Activated CD8-positive, alpha-beta memory T cell treated with anti-CD3 and anti-CD28 coated beads for 24 hours (primary cell): ENCODE measurements at places on chromosomes 11 and 22.
A peak's percentile ranks its signal among the peaks of the same experiment; 100 is the strongest.

DNA sequence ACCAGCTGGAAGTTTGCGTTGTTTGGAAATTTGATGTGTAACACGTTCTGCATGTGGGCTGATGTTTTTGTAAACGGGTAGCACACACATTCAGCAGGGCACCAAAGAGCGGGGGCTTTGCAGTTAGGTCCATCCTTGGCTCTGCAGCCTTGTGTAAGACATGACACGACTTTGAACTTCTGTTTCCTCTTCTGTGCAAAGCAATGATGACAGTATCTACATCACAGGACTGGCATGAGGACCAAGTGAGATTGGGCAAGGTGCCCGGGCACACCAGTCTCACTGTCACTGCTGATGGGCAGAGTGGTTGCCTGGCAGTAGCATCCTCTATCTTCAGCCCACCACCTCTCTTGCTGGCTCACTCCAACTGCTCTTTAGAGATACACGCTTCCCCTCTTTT is 3.3 kb downstream of the TCN2 start:
- DNase-seq, result no peak

GRCh38 chr11:34809191-34810106 is 106.7 kb downstream of the APIP start:
- DNase-seq, result no peak

GRCh38 chr11:74025467-74026166 is 16.7 kb upstream of the UCP3 start:
- DNase-seq, result no peak

DNA sequence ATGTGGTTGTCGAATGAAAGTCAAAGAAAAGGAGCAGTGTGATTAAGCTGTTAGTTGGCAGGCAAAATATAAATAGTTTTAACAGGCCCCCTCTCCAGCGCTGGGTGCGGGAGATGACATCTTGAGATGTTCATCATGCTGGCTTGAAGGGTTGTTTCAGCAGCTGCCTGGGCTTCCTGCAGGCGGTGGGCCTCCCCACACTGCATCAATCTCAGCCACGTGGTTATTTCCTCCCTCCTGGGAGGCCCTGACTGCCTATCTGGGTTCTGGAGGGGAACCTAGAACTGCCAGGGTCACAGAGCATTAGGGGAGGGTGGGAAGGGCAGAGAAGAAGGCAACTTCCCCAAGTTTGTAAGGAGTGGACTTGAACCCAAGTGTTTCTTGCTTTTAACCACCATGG is 173.3 kb upstream of the SYT13 start:
- DNase-seq, result no peak

- DNase-seq, result no peak
These were observed 921.0 kb downstream of the KCNA4 start for GRCh38 chr11:29095821-29096220.

DNA sequence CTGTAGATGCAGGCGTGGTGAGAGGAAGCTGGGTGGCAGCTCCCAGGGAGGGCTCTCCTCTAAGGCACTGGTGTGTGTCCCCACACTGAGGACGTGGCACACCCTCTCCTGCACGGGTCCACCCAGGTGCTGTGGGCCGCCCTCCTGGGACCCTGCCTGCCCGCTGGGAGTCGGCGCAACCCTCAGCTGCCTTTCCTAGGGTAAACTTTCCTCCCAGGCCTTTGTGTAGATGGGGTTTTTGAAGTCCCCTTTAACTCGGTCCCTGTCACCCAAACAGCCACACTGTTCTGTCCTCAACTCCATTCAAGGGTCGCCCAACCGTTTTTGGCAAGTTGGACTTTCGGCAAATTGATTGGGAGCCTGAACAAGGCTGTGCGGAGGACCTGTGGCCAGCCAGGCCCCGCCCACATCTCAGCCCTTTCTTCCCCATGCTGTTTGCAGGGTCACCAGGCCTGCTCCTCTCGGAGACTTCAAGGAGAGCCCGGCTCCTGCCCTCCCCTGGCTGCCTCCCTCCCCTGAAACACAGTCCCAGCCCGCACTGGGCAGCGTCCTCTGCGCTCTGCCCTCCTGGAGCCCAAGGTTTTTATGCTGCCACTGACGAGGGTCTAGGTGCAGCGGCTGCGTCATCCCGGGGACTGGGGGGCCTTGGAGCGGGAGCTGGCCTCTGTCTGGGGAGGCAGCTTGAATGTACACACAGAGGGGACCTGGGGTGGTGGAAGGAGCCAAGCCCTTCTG is 1126.2 kb downstream of the BRD1 start:
- DNase-seq, result no peak

GRCh38 chr22:32850591-32851517 is 49.3 kb downstream of the TIMP3 start:
- no peak for DNase-seq

GRCh38 chr11:77345621-77346020 is 44.1 kb upstream of the GDPD4 start:
- DNase-seq, result no peak

GRCh38 chr22:17192186-17192585 is 27.0 kb downstream of the ADA2 start:
- DNase-seq, result no peak

- no peak for DNase-seq
These were observed 648.8 kb downstream of the METTL15 start for GRCh38 chr11:28756977-28757376.

DNA sequence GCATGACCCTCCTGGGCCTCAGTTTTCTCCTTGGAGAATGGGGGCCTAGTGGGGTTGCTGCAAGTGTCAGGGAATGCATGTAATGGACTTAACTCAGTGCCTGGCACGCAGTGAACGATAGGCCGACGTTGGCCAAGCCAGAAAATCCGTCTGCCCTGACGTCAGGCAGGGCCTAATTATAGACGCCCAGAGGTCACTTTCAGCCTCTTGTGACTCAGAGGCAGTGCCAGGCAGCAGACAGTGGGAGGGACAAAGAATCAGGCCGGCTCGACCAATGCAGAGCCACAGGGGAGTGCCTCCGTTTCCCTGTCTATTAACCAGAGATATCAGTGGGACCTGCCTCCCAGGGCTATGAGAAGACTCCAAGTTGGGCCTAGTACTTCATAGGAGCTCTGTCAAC is 115.0 kb downstream of the MN1 start:
- no peak for DNase-seq

DNA sequence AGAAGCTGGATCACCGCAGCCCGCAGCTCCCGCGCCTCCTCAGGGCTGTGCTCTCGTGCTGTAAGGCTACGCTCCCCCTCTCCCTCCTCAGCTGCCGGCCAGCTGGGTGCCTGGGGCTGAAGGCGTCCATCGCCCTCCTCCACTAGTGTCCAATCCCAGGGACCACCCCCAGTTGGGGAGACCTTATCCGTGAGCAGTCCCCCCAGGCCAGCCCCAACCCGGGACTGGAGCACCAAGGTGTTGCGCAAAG is 1.2 kb downstream of the AP5B1 start:
- no peak for DNase-seq

- peak; percentile 47 for DNase-seq
These were observed 35.0 kb downstream of the DKK3 start for GRCh38 chr11:11973361-11973800.

- no peak for DNase-seq
These were observed 63.5 kb upstream of the FDX1 start for GRCh38 chr11:110366291-110366690.

GRCh38 chr11:77865805-77866204 is 44.9 kb downstream of the AAMDC start:
- DNase-seq, result no peak

- no peak for DNase-seq
These were observed 8.5 kb downstream of the ZDHHC8 start for GRCh38 chr22:20140107-20140445.

GRCh38 chr11:66339162-66339675 is 3.0 kb upstream of the RIN1 start:
- no peak for DNase-seq

DNA sequence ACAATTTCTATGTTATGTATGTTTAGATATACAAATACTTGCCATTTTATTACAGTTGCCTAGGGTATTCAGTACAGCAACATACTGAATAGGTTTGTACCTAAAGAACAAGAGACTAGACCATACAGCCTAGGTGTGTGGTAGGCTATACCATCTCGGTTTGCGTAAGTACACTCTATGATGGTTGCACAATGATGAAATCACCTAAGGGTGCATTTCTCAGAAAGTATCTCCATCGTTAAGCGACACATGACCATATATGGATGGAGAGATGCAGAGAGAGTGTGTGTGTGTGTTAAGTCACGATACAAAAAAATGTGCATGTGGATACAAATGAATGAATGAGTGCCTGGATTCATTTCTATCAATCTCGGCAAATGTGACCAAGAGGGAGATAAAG is 37.7 kb downstream of the NARS2 start:
- no peak for DNase-seq

- DNase-seq, result no peak
These were observed 1.4 kb downstream of the PC start for GRCh38 chr11:66956689-66957290.

GRCh38 chr11:80613655-80614054 is 1172.8 kb upstream of the TENM4 start:
- DNase-seq, result no peak
